Foreskin keratinocyte (primary cell): ENCODE measurements at places on chromosomes 3 and 15. TPM values are rescaled to one million over a fixed set of nuclear protein-coding genes. Genes with fewer than 3 reads are reported as not detected.

- DNase-seq: no peak
Observed at GRCh38 chr3:43210049-43211027, 76.0 kb upstream of the SNRK start.

DNA sequence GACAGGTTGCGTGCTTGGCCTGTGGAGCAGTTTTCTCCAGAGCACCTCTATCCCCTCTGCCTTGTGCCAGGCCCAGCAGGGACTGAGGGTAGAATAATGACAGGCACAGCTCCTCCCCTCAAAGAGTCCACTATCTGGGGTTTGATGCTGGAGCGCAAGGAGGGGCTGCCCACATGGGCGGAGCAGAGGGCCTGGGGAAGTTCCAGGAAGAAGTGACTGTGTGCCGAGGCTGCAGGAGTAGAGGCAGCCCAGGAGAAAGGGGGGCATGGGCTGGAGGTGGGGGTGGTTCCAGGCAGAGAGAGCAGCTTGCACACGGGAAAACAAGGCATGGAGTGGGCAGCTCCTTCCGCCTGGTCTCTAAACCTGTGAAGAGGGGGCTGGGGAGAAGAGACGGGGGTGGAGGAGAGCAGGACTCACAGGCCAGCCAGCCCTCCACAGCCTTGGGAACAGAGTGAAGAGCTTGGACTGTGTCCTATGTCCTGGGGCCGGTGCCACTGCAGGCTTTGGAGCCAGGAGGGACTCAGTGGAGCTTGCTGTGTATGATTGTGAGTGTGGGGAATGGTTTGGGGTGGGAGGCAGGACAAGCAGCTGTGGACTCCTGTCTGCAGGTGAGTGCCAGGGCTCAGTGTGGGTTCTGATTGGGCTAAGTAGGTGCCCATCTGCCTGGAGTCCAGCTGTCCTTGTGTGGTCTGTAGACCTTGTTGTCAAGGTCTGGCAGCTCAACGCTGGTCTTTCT is 48.1 kb downstream of the APBA2 start:
- DNase-seq: no peak

DNA sequence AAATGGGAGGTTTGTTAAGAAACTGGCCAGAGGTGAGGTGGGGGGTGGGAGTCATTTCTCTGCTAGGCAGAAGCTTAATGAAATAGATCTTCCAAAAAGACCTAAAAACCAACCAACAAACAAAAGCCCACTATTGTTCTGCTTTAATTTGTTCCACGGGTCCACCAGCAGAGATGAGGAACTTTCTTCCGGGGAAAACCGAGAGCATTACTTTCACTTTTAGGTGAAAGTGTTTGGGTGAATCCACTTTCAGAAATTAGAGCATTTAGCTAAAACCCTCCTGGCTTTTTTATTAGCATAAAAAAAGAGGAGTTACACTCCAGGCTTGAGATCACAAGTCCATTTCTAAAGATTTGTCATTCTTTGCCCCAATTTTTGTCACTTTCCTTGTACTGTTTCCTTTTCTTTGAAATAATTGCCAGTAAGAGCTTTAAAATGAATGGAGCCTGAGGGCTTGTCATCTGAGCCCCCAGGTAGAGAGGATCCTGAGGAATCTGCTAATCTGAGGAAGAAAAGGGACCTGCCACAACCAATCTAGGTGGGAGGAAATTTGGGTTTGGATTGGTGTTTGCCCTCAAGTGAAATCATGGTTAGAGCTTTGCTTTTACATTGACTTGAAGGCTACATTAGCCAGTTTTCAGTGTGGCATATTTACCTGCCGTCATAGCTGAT is 667.6 kb downstream of the NAALADL2 start:
- no peak for DNase-seq

The ZIC4 gene
- polyA plus RNA-seq: not detected in 2 replicates
